Tracheal epithelial cell (primary cell): ENCODE measurements at places on chromosomes 7 and 10. TPM values are rescaled to one million over a fixed set of nuclear protein-coding genes. Genes with fewer than 3 reads are reported as not detected.

METTL2B gene
- 44.5 and 52.8 TPM in 2 replicates for total RNA-seq

ANK3 gene
- 14.7 and 30.3 TPM in 2 replicates for total RNA-seq

GPRIN2 gene
- 0.85 and 10.4 TPM in 2 replicates for total RNA-seq

HOXA1 gene
- total RNA-seq = 0.48 and 0.64 TPM in 2 replicates

CLDN4 gene
- 60.3 and 251 TPM in 2 replicates for total RNA-seq

PSPH gene
- total RNA-seq = 152 and 214 TPM in 2 replicates

UNC5B gene
- total RNA-seq = 14.0 and 64.6 TPM in 2 replicates

UTF1 gene
- not detected in 2 replicates for total RNA-seq
